ENCODE measurements at places on chromosomes 4 and X.

DNA sequence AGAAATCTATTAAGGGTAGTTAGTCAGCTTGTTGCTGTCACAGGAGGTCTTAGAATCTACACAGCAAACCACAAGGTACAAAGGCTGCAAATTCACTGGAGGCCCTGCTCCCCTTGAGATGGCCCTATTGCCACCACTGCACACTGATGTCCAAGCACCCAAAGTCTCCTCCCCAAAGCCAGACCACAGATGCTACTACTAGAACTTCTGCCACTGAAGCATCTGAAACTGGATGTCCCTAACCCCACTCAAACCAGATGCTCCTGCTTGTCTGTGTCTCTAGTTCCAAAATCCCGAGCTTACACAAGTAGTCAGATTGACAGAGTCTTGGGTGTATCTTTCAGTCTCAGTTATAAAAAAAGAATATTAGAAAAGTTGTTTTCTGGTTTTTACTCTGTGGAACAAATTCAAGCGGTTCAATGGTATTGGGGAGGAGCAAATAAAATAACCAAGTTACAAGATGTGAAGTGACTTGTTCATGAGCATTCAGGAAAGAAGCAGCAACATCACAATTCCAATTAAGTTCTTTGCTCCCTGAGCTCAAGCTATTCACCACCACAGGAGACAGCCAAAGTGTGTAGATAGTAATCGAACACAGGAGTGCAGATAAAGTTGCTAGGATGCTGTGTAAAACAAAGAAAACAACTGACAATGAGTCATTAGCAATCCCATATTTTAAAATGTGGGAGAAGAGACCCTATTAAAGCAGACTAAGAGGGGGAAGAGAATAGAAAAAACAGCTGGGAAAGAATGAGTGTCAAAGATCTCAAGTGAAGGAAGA, 352.3 kb downstream of the PDGFC start:
- DNase-seq = no peak

DNA sequence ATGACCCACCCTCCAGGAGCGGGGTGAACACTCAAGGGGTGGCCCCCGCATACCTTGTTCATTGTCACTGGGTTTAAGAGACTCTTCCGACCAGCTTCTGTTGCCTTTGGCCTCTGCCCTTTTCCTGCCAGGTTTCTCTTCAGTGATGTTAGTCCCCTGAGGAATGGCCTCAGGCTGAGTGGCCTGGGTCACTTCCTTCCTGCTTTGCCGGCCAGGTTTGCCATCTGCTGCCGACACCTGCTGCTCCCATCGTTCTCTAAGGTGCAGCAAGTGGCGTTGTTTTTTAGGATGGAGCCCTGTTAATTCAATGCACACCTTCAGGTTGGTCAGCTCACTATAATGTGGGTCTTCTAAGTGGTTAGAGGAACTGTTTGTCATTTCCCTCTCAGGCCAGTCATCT, 34.2 kb downstream of the BCOR start:
- no peak for DNase-seq

GRCh38 chrX:867966-868647, 237.5 kb downstream of the SHOX start:
- DNase-seq = no peak

DNA sequence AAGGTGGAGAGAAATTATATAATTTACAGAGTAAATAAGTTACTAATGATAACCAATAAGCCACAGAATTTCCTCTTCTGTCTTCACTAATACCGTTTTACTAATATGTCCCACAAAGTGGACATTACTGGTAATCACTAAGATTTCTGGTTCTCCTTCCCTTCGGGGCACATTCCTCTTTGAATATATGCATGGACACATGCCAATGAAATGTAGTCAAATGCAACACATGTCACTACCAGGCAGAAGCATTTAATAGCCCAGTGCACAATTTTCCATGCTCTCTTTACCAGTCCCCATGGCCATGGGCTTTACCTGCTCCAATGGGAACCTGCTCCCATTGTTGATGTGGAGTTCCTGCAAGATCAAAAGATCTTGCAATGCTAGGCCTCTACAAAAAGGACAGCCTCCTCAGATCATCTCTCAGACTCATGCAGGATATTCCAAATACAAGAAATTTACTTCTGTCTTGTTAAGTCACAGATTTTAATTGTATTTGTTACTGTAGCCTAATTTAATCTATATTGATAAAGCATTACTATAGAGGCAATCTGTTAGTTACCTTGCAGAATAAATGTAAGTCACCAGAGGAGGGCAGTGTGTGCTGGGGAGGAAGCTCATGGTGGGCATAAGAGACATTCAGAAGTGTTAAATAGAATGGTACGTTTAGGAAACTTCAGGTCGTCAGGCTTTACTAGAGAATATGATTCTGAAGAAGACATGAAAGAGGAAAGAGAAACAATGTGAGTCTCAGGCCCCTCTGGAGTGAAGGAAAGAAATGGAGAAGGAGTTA, 37.1 kb upstream of the INPP4B start:
- DNase-seq = no peak

GRCh38 chr4:7266525-7267292, 74.4 kb downstream of the SORCS2 start:
- DNase-seq = no peak

GRCh38 chrX:43423876-43424275, 232.2 kb upstream of the MAOA start:
- no peak for DNase-seq

GRCh38 chr4:158035662-158036195, 137.1 kb downstream of the GASK1B start:
- no peak for DNase-seq

- DNase-seq = no peak
Observed at GRCh38 chrX:120014354-120015130, 62.9 kb downstream of the RHOXF2B start.

GRCh38 chr4:164659765-164660164, 94.2 kb upstream of the SMIM31 start:
- no peak for DNase-seq

GRCh38 chr4:114815760-114816159, 217.2 kb downstream of the UGT8 start:
- DNase-seq = no peak

GRCh38 chr4:134862116-134862515, 660.5 kb upstream of the PABPC4L start:
- no peak for DNase-seq

DNA sequence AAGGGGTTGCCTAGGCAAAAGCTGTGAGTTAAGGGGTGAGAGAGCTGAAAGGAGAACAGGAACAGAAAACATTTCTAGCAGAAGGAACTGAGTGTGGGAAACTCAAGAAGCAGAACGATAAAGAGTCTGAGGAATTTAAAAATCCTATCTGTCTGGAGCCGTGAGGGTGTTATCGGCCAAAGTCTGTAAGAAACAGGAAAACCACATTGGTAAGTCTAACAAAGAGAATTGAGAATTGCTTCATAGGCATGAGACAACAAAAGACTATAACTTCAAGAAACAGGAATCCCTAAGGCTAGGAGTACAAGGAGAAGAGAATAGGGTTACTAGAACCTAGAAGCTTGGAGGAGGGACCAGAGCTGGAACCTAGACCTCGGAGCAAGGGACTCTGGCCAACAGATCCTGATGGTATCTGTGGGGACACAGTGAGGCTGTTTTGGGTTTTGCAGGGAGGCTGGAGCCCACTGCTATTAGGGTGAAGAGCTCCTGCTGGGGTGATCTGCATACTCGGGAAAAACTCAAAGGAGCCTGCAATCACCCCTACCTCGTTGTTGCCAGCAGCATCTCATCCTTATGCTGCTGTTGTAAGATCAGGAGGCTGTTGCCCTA, 175.6 kb downstream of the FBXO8 start:
- no peak for DNase-seq

DNA sequence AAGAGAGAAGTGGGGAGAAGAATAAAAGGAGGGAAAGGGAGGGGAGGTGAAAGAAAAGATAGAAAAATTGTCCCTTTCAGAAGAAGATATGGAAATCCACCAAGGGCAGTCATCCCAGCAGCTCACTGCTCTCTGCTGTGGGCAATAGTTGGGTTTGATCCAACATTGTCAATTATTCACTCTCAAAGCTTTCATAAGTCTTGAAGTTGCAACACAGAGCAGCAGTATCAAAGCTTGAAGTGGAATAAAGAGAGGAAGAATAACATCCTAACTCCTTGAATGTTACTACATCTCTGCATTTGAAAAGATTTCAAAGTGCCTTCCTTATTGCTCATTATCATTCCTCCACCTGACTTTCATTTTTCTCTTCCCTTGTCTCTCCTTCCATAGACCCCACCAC, 62.3 kb upstream of the HHIP start:
- DNase-seq = no peak
